ENCODE measurements at places on chromosomes 13 and 19. TPM values are rescaled to one million over a fixed set of nuclear protein-coding genes. Genes with fewer than 3 reads are reported as not detected.

LILRA1 gene
- not detected for total RNA-seq

METTL21C gene
- not detected for total RNA-seq

KCNN4 gene
- total RNA-seq, result 12.2 TPM

REEP6 gene
- 0.92 TPM for total RNA-seq

GRK1 gene
- not detected for total RNA-seq

CHST8 gene
- total RNA-seq, result not detected

GIPR gene
- 0.12 TPM for total RNA-seq

CGB2 gene
- total RNA-seq, result not detected

FCER2 gene
- total RNA-seq, result not detected

NLRP12 gene
- under 0.01 TPM for total RNA-seq

EHD2 gene
- 146 TPM for total RNA-seq

OVOL3 gene
- total RNA-seq, result not detected

UPK1A gene
- total RNA-seq, result not detected

TEX29 gene
- total RNA-seq, result 0.12 TPM

CBARP gene
- 1.2 TPM for total RNA-seq

CCL25 gene
- not detected for total RNA-seq

ZNF43 gene
- total RNA-seq, result 4.8 TPM

ZNF491 gene
- total RNA-seq, result 3.0 TPM

ACER1 gene
- not detected for total RNA-seq

CHERP gene
- total RNA-seq, result 7.0 TPM

NCAN gene
- not detected for total RNA-seq

ANKRD24 gene
- total RNA-seq, result 1.5 TPM

KLK15 gene
- total RNA-seq, result not detected

ZNF155 gene
- total RNA-seq, result 8.9 TPM

NR1H2 gene
- 79.9 TPM for total RNA-seq

SWSAP1 gene
- total RNA-seq, result 0.31 TPM

MBD3L3 gene
- total RNA-seq, result not detected

ZNF780B gene
- 17.3 TPM for total RNA-seq

TEKTIP1 gene
- not detected for total RNA-seq

COG3 gene
- total RNA-seq, result 33.4 TPM

HIPK4 gene
- total RNA-seq, result 0.06 TPM

KLF2 gene
- 3.2 TPM for total RNA-seq

NDUFS7 gene
- 51.9 TPM for total RNA-seq

TPTE2 gene
- total RNA-seq, result not detected

CYP2A7 gene
- not detected for total RNA-seq

RASAL3 gene
- total RNA-seq, result 0.06 TPM

CCNE1 gene
- 2.9 TPM for total RNA-seq

NLRP9 gene
- not detected for total RNA-seq

USP12 gene
- 24.9 TPM for total RNA-seq

ZNF667 gene
- 3.2 TPM for total RNA-seq

CERS1 gene
- 0.40 TPM for total RNA-seq

PRPF31 gene
- 54.7 TPM for total RNA-seq

IL11 gene
- 1.1 TPM for total RNA-seq

RETN gene
- not detected for total RNA-seq

COL4A1 gene
- total RNA-seq, result 295 TPM

TBXA2R gene
- 6.3 TPM for total RNA-seq

FGF22 gene
- 0.26 TPM for total RNA-seq

TMEM255B gene
- total RNA-seq, result 0.26 TPM

EMP3 gene
- total RNA-seq, result 427 TPM

CRB3 gene
- total RNA-seq, result not detected

Data from aortic smooth muscle cell (primary cell).